ENCODE measurements at places on chromosomes 2 and 18.

DNA sequence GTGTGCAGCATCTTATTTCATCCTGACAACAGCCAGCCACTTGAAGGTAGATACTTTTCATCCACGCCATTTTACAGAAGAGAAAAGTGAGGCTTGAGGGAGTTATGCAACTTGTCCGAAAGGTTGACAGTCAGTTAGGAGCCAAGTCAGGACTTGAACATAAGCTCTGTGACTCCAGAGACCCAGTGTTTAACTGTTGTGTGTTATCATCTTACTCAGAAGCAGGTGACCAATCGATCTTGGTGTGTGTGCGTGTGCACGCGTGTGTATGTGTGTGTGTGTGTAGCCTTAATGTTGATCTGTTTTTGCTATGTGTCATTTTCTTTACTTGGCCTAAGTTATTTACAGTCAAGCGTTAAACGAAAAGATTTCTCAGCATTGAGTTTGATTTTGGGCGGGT lies 22.0 kb downstream of the DRC1 start:
- no peak for DNase-seq

DNA sequence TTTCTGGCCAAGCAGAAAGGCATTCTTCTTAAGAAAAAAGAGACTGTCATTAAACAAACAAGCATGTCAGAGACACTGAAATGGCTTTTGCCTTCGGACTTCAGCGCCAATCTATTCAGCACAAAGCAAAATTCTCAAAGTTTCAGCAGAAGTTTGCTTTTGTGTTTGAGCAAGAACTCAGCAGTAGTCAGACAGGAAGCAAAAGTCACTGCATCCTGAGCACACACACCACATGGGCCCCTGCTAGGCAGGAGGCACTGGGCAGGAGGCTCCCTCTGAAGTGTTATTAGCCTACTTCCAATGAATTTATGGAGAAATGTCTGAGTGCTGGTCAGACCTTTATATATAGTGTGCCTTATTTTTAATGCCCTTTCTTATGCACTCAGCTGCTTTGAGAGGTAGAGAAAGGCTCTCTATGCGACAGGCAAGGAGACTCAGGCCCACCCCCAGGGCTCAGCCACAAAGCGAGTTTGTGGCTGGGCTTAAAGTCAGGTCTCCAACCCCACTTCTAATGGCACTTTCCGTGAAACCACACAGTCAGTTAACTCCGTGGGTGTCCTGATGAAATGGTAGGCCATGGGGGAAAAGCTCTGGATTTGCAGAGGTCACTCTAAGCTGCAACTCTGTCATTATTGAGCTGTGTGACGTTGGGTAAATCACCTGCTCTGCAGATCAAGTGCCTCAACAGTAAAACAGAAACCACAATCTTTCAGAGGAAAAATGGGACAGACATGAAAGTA lies 161.0 kb upstream of the TMEM200C start:
- no peak for DNase-seq

DNA sequence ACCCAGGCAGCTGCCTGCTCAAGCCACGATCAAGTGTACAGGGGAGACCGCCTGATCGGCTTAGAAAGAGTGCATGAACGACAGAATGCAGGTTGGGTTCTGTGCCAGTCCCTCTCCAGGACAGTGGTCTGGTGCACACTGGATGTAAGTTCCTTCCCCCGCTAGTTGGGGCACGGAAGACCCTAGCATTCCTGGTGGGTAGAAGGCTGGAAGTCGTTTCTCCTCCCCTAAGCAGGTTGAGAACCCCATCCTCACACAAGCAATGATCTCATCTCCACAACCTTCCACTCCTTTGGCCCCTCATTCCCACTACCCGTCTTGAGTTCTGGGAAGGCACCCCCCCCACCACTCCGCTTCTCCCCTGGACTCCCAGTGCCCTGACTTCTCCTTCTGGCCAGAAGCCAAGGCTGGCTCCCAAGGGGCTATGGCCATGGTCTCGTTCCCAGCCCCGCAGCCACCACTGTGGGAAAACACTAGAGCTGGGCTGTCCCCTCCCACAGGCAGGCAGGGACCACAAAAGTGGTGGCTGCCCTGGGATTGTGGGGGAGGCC lies 1.4 kb upstream of the ANKRD39 start:
- DNase-seq = no peak

DNA sequence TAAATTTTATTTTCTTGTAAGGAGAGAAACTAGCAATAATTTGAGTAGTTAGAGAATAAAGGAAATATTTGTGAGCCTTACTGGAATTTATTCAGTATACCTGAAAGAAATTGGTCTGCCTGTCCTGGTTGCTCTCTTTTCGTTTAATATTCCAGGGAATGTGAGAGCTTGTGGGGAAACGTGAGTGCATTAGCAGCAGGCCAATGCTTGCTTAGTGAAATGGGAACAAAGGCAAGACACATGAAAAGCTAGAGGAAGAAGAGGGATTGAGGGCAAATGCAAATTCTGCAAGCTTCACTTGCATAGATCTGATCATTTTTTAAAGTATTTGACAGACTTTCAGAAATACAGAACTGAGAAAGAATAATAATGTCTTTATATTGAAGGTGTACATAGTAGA lies 111.0 kb downstream of the ERBB4 start:
- DNase-seq = no peak

All from stimulated activated CD8-positive, alpha-beta memory T cell treated with anti-CD3 and anti-CD28 coated beads, Interleukin-4, amount 100 ng/mL, for 1 hour (primary cell).